ENCODE measurements at places on chromosomes 4 and X.

- no peak for DNase-seq
Observed at GRCh38 chr4:36286481-36286871, 5.1 kb downstream of the DTHD1 start.

- DNase-seq = no peak
Observed at GRCh38 chr4:106676173-106676921, 307.8 kb upstream of the GIMD1 start.

DNA sequence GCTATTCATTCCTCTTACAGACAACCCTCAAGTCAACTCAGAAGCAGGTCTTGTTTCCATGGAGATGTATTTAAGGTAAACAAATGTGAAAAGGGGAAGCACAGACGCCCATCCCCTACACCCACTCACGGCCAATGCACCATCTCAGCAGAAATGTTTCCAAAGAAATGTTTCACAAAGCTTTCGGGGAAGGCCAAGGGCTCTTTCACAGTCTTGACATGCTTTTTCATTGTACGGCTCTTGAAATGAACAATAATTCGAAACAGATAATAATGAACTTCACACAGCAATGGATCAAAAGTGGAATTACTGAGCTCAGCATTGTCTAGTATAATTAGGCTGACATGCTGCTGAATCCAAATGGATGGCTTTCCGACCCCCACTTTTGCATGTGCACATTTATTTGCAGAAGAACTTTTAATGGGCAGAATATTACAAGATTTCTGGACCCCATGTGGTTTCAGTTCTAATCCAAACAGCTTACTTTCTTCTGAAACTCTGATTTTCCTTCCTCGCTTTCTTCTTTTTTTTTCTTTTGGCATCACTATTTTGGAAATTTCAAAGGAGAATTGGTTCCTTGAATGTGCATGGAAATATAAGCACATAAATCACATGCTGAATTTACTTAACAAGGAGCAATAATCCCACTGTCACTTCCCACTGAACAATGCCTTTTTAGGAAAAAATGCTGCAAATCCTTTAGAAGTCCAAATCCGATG is 160.9 kb downstream of the SMIM20 start:
- peak; percentile 49 for DNase-seq

GRCh38 chr4:79253168-79253567 is 72.7 kb downstream of the NAA11 start:
- DNase-seq = no peak

GRCh38 chr4:3801931-3802550 is 35.9 kb downstream of the ADRA2C start:
- no peak for DNase-seq

GRCh38 chr4:88841635-88842034 is 144.0 kb upstream of the NAP1L5 start:
- DNase-seq = no peak

- DNase-seq = no peak
Observed at GRCh38 chr4:110543577-110543976, 67.6 kb downstream of the ENPEP start.

- no peak for DNase-seq
Observed at GRCh38 chr4:131644619-131645018, 1504.5 kb upstream of the PCDH10 start.

DNA sequence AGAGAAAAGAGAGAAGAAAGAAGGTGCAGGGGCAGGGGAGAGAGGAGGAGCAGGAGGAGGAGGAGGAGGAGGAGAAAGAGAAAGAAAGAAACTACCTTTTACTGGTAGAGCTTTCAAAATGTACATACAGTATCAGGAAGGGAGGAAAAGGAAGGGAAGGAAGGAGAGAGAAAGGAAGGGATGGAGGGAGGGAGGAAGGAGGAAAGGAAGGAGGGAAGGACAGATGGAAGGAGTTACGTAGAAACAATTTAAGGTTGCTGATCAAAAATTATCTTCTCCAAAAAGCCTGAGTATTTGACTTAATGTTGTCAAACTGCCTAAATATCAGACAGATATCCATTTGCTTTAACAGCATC is 13.4 kb downstream of the TBC1D9 start:
- DNase-seq = no peak

- no peak for DNase-seq
Observed at GRCh38 chrX:74160816-74161215, 143.2 kb upstream of the ZCCHC13 start.

DNA sequence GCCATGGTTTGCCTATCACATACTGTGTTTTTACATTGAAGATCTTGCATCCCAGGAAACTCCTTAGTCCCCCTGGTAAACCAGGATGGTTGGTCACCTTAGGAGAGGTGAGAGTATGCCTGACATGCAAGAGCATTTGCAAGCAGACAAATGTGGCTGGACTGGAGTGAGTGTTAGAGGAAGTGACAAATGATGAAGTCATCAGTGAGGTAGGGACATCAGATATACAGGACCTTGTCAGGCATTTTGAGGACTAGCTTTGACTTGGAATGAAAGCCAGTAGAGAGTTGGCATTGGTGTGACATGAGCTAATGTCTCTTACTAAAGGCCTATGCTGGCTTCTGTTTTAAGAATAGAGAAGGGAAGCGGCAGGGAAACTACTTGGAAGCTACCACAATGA is 124.9 kb downstream of the FRMPD4 start:
- no peak for DNase-seq

DNA sequence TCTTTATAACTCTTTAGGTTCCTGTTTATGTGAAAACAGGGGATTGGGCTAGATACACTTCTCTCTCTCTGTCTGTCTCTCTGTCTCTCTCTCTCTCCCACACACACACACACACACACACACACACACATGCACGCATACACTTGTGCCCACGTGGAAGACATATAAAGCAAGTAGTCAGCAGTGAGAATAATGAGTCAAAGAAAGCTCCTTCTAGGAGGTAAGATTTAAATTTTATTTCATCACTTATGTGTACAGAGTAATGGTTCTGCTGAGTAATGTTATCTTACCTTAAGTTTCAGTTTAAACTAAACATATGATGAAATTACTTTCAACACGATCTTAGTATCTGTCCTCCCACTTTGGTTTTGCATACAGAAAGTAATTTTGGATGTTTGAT is 243.0 kb upstream of the TEX13A start:
- no peak for DNase-seq

DNA sequence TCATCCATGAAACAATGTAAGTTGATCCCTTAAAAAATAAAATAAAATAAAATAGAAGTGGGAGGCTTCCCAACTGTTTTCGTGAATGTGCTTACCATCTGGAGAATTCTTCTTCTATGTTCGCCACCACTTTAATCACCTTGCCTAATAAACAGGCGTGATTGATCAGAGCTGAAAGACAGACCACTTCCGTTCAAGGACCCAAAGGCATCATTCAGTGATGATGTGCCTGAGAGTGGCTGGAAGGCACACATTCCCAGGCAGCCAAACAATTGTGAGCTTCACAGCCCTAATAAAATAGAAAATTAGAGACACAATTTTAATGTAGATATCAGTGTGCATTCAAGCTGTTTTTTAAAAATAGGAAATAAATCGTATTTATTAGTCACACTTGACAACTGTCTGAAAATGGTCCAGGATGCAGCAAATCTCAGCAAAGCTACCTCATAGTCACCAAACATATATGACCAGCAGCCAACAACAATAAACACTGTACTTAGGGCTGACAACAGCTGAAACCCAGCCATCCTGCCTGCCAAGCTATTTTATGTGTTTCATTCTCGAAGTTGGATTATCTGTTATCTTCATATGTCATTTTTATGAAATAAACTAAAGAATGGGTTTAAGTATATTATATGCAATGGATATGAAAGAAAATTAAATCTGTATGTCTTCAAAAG is 163.2 kb upstream of the FAM9B start:
- DNase-seq = no peak

- peak; percentile 71 for DNase-seq
Observed at GRCh38 chrX:323721-324628, 5.4 kb upstream of the GTPBP6 start.

DNA sequence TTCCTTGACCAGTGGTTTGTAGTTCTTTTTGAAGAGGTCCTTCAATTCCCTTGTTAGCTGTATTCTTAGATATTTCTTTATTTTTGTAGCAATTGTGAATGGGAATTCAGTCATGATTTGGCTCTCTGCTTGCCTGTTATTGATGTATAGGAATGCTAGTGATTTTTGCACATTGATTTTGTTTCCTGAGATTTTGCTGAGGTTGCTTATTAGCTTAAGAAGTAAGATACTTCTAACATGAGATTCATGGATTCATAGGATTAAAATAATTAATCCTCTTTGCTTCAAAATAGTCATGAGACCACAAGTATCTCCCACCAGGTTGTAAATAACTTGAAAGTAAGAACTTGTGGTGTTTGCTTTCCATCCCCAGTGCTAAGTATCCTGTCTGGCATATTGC is 308.9 kb downstream of the DTHD1 start:
- DNase-seq = no peak

GRCh38 chr4:61553557-61554125 is 353.5 kb downstream of the ADGRL3 start:
- DNase-seq = no peak

GRCh38 chrX:71912156-71912555 is 1.5 kb downstream of the NHSL2 start:
- DNase-seq = no peak

- no peak for DNase-seq
Observed at GRCh38 chrX:9205599-9206223, 171.8 kb upstream of the FAM9B start.

- no peak for DNase-seq
Observed at GRCh38 chrX:50815120-50815519, 1.1 kb upstream of the SHROOM4 start.

GRCh38 chr4:108224611-108225053 is 55.9 kb upstream of the LEF1 start:
- no peak for DNase-seq

DNA sequence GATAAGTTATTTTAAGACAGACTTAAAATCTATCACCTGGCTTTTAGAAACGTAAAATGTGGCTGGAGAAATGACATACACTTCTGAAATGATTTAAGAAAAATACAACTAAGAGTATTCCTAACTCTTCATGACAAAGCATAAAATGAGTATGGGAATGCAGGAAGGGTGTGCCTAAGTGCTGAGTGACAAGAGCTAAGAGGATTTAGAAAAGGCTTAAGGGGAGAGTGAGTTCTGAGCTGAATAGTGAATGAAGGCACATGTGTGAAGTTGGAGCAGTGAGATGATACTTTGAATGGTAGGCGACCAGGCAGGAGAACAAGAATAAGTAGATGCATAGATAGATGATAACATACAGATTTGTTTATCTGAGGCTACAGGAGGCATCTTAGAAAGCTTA is 458.3 kb upstream of the TENM3 start:
- DNase-seq = no peak

DNA sequence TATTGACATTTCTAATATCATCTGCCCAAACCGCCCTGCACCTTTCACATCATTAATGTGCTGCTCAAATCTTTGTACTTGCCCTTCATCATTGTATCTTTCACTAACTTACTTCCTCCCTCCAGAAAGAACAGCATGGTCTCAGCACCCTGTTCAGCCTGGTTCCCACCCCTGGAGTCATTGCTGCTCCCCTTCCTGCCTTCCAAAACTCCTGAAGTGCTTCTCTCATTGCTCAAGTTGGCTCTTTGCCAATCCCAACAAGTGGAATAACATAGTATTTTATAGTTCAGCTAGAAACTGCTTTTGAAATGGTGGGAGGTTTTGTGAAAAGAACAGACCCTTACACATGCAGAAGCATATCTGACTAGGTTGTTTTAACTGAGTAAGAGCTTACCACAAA is 14.0 kb upstream of the TTC29 start:
- no peak for DNase-seq

DNA sequence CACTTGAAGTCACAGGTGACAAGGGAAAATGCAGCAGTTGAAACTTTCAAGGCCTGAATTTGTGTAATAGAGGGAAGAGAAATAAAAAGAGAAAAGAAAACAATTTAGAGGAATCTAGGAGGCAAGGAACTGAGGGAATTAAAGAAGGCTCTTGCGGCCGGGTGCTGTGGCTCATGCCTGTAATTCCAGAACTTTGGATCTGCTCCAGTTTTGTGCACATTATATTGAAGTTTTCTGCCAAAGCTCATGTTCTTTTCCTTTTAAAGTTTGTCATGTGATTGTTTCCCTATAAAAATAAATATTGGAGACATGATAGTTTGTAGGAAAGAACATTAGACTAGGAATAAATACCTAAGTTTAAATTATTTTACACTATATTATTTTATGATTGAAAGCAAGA is 433.9 kb upstream of the CPEB2 start:
- DNase-seq = no peak

DNA sequence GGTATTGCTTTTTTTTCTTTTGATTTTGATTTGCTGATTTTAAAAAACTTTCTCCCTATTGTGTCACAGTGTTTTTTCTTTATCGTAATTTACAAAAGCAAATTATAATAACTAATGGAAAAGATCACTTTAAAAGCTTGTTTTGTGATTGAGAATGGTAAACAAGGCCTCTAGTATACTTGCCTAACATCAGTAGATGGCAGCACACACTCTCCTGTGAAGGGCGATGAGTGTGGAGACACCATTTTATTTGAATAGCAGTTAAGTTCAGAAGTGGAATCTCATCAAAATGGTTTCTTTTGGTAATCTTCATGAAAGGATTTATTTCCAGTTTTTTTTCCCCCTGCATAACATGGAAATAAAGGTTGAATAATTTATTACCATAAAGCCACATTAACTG is 72.3 kb downstream of the PAK3 start:
- no peak for DNase-seq

GRCh38 chr4:45985038-45985437 is 138.8 kb downstream of the GABRG1 start:
- no peak for DNase-seq

- DNase-seq = no peak
Observed at GRCh38 chr4:122107680-122108079, 44.5 kb upstream of the BLTP1 start.

DNA sequence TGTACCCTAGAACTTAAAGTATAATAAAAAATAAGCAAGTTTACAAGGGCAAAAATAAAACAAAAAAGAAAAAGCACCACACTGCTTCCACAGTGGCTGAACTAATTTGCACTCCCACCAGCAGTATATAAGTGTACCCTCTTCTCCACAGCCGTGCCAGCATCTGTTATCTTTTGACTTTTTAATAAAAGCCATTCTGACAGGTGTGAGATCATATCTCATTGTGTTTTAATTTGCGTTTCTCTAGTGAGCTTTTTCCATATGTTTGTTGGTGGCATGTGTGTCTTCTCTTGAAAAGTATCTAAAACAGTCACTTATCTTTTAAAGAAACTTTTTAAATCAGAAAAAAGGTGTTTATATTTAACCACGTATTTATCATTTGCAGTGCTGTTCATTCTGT is 71.3 kb downstream of the NFKB1 start:
- DNase-seq = no peak

GRCh38 chrX:38318196-38318595 is 9.1 kb downstream of the RPGR start:
- DNase-seq = no peak

- no peak for DNase-seq
Observed at GRCh38 chr4:185534511-185534865, 819 bp downstream of the PDLIM3 start.
